Stimulated activated naive CD4-positive, alpha-beta T cell (primary cell): ENCODE measurements at places on chromosomes 4 and X.

GRCh38 chrX:15676886-15677285 lies 12.3 kb upstream of the CLTRN start:
- DNase-seq, result no peak

DNA sequence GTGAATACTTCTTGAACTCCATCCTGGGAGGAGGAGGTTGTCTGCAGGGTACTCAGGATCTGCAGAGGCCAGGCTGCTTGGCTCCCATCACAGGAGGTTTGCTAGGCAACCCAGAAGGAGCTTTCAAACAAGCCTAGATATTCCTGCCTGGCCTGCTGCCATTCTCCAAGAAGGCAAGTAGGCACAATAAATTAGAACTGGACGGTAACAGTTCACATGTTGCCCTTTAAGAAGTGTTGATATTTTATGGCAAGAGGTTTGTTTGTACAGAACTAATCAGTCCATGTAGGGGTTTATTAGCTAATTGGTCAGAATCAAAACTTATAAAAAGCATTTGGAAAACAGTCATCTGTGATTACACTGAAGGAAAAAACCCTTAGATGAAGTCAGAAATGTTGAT lies 39.3 kb downstream of the SYNPO2 start:
- DNase-seq, result no peak

DNA sequence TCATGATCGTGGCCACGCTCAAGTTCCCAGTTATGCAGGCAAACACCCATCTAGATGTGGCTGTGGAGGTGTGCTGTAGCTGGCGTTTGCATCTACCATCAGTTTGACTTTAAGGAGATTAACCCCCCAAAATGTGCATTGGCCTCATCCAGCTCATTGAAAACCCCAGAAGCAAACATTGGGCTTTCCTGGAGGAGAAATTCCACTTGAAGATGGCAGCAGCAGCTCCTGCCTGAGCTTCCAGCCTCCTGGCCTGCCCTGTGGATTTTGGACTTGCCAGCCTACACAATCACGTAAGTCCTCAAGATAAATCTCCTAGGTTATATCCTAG lies 30.2 kb upstream of the SLC25A6 start:
- DNase-seq, result no peak

- DNase-seq, result no peak
Measured at GRCh38 chrX:110836982-110837381, 41.4 kb upstream of the CHRDL1 start.

DNA sequence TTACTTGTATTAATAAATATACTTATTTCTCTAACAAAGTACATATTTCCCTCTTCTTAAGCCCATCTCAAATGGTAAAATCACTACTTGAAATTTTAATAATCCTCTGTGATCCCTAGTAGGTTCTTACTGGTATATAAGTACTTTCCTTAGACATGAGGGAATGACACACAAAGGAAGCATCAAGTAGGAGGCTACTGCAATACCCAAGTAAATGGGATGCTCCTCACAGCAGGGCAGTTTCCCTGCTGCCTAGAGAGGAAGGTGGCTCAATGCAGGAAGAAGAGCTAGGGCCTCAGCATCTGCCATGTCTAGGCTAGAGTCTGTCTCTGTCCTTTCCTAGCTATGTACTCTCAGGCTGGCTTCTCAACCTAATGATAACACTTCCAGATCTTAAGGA lies 122.1 kb upstream of the DIPK2B start:
- no peak for DNase-seq

DNA sequence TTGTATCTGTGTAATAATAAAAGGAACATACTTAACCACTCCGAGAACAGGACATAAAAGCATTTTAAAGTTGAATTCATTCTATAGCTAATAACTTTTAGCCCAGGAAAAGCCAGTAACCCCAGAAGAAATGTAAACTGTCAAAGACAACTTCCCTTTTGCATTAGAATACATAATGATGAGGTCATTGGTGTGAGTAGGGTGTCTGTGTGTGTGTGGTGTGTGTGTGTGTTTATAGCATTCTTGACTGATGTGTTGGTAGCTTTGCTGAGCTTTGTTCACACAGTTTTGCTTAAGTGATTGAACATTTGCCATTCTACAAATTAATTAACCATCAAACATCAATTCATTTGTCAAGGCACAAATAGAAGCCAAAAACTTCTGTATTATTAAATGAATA lies 559.6 kb downstream of the ARAP2 start:
- DNase-seq, result no peak
